Activated CD8-positive, alpha-beta T cell treated with anti-CD3 and anti-CD28 coated beads for 36 hours (primary cell): ENCODE measurements at places on chromosomes 4 and X.

GRCh38 chr4:2598511-2599303 lies 62.3 kb downstream of the FAM193A start:
- peak; percentile 31 for DNase-seq

GRCh38 chr4:8586246-8586645 lies 6.1 kb downstream of the GPR78 start:
- no peak for DNase-seq

DNA sequence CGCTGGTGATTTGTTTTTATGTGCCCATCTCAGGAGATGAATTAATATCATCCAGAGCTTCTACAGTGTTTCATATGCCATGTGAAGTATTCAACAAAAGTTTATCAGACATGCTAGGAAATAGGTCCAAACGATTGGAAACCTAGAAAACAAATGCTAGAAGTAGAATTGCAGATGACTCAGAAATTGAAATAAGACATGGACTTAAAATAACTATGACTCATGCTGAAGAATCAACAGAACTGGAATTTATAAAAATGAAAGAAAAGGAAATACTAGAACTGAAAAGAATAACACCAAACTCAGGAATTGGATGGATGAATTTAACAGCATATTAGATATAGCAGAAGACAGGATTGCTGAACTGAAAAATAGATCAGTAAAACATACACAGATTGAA lies 172.7 kb upstream of the GIMD1 start:
- DNase-seq: no peak

DNA sequence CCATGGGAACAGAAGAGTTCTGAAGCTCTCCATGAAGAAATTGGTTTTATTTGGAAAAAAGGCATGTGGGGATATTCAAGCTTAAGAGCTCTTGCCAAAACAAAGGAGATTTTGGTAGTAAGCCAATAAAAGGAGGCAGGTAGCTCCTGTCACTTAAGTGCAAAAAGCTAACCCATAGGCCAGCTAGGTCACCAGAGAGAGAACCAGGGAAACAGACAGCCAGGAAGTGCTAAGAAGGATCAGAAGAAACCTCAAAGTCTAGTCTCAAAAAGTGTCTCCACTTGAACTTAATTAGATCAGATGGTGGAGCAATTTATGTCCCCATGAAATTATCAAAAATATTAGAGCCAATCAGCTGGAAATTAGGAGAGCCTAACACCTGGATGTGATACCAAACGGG lies 49.2 kb downstream of the CD40LG start:
- DNase-seq: no peak

- no peak for DNase-seq
Observed at GRCh38 chr4:68904786-68905185, 46.8 kb downstream of the UGT2A3 start.

- DNase-seq: no peak
Observed at GRCh38 chr4:3387943-3388361, 53.8 kb upstream of the HGFAC start.

- no peak for DNase-seq
Observed at GRCh38 chrX:42680666-42681065, 97.3 kb downstream of the PPP1R2C start.

DNA sequence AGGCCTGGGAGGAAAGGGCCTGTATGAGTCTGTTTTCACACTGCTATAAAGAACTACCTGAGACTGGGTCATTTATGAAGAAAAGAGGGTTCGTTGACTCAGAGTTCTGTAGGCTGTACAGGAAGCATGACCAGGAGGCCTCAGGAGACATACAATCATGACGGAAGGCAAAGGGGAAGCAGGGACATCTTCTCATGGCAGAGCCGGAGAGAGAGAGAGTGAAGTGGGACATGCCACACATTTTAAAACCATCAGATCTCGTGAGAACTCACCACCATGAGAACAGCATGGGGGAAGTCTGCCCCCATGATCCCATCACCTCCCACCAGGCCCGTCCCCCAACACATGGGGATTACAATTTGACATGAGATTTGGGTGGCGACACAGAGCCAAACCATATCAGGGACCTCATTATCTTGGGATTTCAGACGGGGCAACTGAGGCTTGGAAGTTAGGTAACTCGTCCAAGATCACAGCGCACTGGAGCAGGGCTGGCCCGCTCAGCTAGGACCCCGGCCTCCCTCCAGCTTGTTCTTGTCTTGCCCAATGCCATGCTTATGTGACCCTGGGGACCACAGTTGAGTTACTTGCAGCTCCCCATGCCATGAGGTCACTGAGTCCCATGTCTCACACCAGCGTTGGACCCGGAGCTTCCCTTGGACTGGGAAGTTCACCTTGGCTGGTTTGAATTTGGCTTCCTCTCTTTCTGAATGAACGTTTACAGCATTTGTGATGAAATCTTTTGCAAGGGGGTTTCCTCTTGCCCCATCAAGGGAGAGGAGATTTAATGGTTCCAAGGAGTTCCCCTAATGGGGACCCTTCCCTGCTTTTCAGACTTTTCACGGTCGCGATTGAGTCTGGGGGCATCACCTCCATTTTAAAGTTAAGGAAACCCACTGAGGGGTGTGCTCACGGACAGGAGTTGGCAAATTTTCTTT lies 18.1 kb downstream of the HTRA3 start:
- DNase-seq: no peak

DNA sequence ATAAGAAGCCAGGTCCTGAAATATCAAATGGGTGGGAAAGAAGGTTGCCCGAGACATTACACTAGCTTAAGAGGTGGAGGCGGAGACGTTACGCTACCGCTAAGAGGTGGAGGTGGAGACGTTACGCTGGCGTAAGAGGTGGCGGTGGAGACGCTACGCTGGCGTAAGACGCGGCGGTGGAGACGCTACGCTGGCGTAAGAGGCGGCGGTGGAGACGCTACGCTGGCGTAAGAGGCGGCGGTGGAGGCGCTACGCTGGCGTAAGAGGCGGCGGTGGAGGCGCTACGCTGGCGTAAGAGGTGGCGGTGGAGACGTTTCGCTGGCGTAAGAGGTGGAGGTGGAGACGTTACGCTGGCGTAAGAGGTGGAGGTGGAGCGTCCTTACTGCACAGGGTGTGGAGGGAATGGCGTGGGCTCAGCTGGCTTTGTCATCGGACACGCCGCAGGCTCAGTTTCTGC lies 12.8 kb downstream of the CYP4V2 start:
- DNase-seq: peak; percentile 33

DNA sequence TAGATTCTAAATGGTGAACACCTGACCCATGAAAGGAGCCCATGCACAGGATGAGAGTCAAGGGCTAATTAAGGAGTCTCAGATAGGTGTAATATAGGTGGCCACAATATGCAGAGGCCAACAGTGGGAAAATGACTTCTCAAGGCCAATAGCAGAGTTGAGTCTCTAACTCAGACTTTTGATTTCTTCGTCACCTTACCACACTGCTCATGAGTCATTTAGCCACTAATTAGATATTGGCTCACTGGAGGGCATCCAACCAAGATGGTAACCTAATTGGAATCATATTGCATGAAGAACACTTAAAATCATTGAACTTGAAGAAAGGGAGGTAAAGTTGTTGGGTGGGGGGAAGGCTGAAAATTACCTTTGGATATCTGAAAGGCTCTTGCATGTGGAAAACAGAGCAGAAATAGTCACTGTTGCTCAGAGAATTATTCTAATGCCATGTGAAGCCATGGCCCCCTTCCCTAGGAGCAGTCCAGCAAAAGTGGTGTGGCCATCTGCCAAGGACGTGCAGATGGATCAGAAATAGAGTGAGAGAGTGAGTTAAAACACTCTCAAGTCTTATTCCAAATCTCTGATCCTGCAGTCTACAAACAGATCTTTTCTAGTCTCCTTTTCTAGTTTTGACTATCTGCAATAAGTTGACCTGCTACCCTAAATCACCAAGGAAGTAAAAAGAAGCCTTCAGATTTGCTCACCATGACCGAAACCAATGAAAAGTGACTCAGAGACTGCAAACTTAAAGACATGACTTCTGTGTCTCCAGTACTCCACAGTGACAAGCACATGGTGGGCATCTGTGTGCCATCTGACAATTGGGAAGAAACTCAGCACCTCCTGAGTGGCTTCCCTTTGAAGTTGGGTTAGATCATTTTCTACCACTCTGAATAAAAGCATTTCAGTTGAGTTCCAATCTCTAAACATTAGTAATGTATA lies 93.9 kb upstream of the C1QTNF7 start:
- DNase-seq: no peak

DNA sequence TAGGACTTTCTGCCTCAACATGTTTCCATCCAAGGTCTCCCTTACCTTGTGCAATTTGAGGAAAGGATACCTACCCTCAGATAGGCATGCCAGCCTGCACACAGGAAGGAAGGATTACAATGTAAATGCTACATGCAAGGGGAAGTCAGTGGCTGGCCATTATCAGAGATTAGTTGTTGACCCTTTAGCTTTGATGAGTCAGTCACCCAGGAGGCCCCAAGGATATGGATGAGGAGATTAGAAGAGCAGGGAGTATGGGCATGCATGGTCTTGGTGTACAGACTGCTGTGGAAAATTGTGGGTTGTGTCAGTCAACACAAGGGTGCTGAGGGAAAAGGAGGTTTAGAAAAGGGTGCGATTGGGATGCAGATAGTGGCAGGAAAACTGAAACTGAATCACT lies 92.0 kb downstream of the GUCY2F start:
- no peak for DNase-seq

- no peak for DNase-seq
Observed at GRCh38 chr4:172256820-172257219, 443.6 kb downstream of the GALNTL6 start.

DNA sequence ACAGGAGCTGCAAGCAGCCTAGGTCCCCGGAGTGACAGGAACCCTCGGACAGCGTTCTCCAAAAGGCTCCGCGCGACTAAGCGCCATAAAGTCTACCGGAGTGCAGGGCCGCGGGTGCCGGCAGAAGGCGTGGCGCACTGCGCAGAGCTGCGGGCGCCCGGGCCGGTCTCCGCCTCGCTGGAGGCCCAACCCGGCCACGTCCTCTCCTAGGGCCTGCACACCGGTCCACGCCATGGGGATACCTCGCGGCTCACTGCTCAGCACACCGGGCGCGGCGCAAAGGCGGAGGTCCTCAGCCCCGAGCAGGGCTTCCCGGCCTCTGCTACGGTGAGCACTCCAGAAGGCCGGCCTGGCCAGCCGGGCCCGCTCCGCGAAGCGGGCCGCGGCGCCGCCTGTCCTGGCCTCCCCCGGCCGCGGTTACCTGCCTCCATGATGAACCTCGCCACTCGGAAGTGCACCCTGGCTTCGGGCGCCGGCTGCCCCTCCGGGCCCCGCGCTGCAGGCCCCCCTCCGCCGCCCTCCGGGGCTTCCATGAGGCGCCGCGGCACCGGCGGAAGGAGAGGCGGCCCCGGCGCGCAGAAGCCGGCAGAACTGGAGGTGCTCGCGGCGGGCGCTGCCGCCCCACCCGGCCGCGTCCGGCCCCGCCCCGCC lies at the start of gene CCNQ:
CCNQ (minus strand) TSS at position 599 of the 651 bp plus-strand sequence; CDS start at position 533, 66 bp downstream.
- DNase-seq: peak; percentile 23

DNA sequence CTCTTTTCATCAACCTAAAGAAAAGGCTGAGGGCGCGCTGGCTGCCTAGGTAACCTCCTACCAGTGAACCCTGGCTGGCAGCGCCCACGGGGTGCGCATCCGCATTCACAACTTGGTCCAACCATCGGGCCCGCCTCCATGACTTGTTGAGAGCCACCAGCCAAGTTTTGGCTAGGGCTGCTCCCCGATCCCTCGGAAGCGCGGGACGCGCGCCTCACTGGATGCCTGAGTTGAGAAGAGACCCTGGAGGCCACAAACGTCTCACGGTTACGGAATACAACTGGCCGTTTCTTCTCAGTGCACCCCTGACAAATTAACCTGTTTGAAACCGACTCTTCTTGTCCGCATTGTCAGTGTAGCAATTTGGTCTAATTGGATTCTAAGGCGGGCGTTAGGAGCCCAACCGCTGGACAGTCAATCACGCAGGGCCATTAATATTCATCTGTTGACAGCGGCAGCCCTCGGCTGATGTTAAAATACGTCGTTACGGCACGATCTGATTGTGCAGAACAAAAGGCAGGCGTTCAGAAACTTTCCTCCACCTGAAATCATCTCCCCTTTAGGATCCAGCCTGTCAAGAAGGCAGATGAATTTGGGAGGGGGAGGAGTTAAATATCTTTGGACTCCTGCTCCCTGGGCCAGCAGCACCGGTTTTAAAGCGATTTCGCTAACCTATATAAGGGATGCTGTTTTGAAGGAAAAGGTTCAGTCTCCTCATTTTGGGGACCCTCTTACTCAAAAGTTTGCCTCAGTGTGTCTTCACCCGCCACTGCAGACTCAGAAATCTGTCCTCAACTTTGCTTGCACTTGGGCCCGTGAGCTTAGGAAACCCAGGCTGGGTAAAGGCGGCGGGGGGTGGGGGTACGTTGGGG lies 1.2 kb downstream of the GPC3 start:
- no peak for DNase-seq

DNA sequence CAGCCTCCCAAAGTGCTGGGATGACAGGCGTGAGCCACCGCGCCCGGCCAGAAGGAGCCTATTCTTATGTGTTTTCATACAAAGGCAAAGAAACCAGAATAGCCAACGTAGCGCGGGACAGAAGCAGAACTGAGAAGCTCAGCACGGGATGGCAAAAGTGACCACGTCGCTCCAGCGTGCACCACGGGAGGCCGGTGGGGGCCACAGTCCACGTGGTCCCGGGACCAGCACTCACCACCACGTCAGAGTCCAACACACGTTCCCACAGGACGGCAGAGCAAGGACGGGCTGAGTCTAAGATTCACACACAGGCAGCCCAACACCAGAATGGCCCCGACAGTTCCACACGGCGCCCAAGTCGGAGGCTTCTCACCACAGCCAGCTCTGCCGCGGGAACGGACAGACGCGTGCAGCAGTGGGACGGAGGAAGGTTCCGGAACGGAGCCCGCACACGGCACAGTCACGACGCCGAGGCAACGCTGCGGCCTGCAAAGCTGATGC lies 18.8 kb upstream of the GTPBP6 start:
- DNase-seq: no peak

DNA sequence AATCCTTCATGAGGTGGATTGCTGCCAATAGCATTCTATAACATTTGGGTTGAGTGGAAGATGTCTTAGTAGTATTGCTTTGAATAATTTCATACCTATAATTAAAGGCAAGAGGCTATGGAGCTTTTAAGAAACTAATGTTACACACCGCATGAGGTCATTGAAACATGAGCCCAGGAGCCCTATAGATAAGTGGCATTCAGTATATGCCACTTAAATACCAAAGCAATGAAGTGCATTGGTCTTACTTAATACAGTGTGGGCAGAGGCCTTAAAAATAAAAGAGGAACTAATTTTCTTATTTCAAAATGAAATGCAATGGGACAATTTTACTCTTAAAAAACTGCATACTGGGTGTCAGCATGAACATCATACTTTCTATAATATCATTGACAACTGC lies 47.5 kb downstream of the SPATA18 start:
- DNase-seq: no peak

- DNase-seq: no peak
Observed at GRCh38 chr4:136457004-136457403, 1075.3 kb downstream of the PCDH18 start.

DNA sequence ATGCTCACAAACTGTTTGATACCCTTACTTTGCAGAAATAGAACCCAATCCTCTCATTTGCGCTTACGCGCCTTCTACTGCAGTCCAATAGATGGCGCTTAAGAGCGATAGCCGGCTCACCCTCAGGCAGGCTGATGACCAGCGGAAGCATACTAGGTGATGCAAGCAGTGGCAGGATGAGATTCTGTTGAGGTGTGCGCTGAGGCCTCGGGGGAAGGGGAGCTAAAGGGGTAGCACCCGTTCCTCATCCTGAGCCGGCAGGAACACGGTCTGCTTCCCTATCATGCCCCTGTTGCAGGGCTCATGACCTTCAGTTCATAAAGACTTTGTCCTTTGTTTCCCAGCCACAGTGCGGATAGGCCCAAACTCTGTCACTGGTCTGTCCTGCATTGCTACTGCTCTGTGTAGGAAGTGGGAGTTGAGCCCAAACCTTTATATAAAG lies 628.9 kb downstream of the TLL1 start:
- peak; percentile 8 for DNase-seq
